ENCODE measurements at places on chromosomes 1 and 21. TPM values are rescaled to one million over a fixed set of nuclear protein-coding genes. Genes with fewer than 3 reads are reported as not detected.

FOXD3 gene
- total RNA-seq: not detected

DNA sequence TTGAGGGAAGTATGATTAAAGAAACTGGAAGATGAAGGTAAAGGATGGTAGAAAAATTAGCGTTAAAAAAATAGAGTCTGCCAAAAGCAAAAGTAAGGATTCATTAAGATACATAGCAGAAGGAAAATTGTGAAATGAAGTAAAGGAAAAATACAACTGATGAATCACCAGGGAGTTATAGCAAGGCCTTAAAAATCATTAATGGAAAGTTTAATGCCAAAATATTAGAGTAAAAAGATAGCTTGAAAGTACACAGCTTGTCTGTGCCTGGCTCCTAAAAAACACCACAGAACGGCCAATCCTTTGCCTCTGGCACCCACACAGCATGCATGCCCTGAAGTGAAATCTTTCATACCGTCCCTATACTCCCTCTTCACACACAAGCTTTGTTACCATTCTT is 66.9 kb upstream of the APOBEC4 start:
- no peak for DNase-seq

PLA2G2C gene
- total RNA-seq: not detected

CIART gene
- 2.1 TPM for total RNA-seq
